ENCODE measurements at places on chromosomes 3 and 15. TPM values are rescaled to one million over a fixed set of nuclear protein-coding genes. Genes with fewer than 3 reads are reported as not detected.

DNA sequence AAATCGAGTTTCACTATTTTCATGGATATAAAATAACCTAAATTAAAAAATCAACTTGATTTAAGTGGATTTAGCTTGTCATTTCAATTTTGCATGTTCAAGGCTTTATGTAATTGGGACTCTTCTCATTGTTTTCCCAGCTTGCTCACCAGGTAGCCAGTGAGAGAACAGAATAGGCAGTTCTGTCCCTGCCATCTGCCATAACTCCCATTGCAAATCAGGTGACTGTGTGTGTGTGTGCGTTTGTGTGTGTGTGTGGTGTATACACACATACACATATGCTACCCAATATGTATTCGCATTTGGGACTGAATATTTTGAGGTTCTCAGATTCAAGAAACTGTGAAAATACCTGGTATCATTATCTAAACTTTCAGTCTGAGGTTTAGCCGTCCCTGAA, 1069.8 kb downstream of the IGSF11 start:
- H3K27ac ChIP-seq = no peak overlapping the region
- no peak for DNase-seq
- no peak overlapping the region for H3K4me3 ChIP-seq
- no peaks in the 10 kb centered on the region for H3K4me1 ChIP-seq
- H3K27me3 ChIP-seq = no peaks in the 10 kb centered on the region

- no peaks in the 10 kb centered on the region for H3K36me3 ChIP-seq
- no peak for DNase-seq
- H3K27me3 ChIP-seq = no peaks in the 10 kb centered on the region
- no peak overlapping the region for H3K27ac ChIP-seq
- H3K4me3 ChIP-seq = no peak overlapping the region
Measured at GRCh38 chr3:47464588-47464987, 11.2 kb downstream of the SCAP start.

- H3K4me3 ChIP-seq = no peak overlapping the region
- no peak overlapping the region for H3K27ac ChIP-seq
- no peaks in the 10 kb centered on the region for H3K27me3 ChIP-seq
- DNase-seq = no peak
- no peaks in the 10 kb centered on the region for H3K4me1 ChIP-seq
Measured at GRCh38 chr3:30602946-30603345, 3.5 kb upstream of the TGFBR2 start.

- DNase-seq = no peak
- no peaks in the 10 kb centered on the region for H3K36me3 ChIP-seq
- no peaks in the 10 kb centered on the region for H3K27me3 ChIP-seq
Measured at GRCh38 chr3:62795978-62796657, 79.1 kb downstream of the CADPS start.

- no peaks in the 10 kb centered on the region for H3K36me3 ChIP-seq
- H3K27ac ChIP-seq = no peak overlapping the region
- H3K4me3 ChIP-seq = no peak overlapping the region
- no peaks in the 10 kb centered on the region for H3K4me1 ChIP-seq
Measured at GRCh38 chr3:127354761-127355160, 66.9 kb upstream of the PRR20G start.

DNA sequence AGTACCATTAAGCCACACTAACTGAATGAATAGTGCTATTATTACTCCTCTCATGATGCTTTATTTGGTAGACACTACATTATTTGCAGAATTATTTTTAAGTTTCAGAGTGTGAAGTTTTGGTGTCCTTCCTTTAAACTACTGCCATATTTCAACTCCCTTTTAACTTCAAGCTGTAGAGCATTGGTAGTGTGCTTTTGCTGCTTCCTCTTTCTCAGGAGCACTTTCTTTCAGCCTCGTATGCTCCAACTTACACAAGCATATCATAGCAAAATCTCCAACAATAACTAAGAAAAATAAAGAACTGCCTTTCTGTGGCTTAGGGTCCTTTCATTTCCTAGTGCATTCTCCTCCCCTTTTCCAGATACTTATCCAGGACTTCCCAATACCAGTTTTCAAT, 476.4 kb upstream of the AGTR1 start:
- H3K36me3 ChIP-seq = no peaks in the 10 kb centered on the region
- DNase-seq = no peak
- H3K4me1 ChIP-seq = no peaks in the 10 kb centered on the region
- no peak overlapping the region for H3K4me3 ChIP-seq

DNA sequence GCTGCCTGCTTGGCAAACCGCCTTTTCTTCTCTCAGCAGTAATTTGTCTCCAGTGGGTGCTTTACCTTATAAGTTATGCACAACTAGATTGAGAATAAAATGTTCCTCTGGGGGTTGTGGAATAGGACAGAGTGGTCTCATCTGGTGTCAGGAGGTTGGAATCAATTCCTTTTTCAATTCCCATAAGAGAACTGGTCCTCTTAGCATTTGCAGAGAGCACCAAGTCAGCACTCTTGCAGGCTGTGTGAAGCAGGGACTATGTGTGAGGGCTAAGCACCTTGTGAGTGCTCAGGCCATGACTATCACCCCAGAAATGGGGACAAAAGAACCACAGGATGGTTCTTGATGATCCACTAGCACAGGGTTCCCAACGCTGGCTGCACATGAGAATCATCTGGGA, 163.6 kb upstream of the UMPS start:
- no peak overlapping the region for H3K27ac ChIP-seq
- H3K36me3 ChIP-seq = no peaks in the 10 kb centered on the region
- no peaks in the 10 kb centered on the region for H3K27me3 ChIP-seq
- no peak overlapping the region for H3K4me3 ChIP-seq
- no peaks in the 10 kb centered on the region for H3K4me1 ChIP-seq

GRCh38 chr15:70262171-70262570, 164.5 kb upstream of the TLE3 start:
- H3K4me1 ChIP-seq = peaks cover 7% of the 10 kb centered on the region
- H3K27ac ChIP-seq = no peak overlapping the region
- DNase-seq = no peak
- no peak overlapping the region for H3K4me3 ChIP-seq

GRCh38 chr3:192494174-192494573, 233.2 kb downstream of the FGF12 start:
- H3K27me3 ChIP-seq = no peaks in the 10 kb centered on the region
- H3K27ac ChIP-seq = no peak overlapping the region
- no peak overlapping the region for H3K4me3 ChIP-seq

GRCh38 chr3:23182996-23183513, 20.1 kb upstream of the UBE2E2 start:
- H3K36me3 ChIP-seq = no peaks in the 10 kb centered on the region
- DNase-seq = no peak
- H3K27me3 ChIP-seq = no peaks in the 10 kb centered on the region
- no peak overlapping the region for H3K27ac ChIP-seq
- H3K4me1 ChIP-seq = no peaks in the 10 kb centered on the region

DNA sequence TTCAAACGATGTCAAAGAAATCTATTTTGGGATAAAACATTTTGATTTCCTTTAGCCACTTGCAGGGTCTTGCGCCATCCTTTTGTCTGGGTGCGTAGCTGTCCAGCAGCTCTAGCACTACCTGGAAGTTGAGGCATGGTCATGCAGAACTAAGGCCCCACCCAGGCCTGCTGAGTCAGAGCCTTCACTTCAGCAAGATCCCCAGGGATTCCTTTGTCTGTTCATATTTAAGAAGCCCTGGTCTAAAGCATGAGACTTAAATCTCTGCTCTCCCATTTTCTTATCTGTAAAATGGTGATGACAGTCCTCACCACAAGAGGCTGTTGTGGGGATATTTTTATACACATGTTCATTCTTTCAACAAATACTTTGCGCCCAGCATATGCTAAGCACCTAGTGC, 99.0 kb upstream of the CTDSPL start:
- H3K4me3 ChIP-seq = no peak overlapping the region
- DNase-seq = no peak
- H3K4me1 ChIP-seq = peaks cover 19% of the 10 kb centered on the region

DNA sequence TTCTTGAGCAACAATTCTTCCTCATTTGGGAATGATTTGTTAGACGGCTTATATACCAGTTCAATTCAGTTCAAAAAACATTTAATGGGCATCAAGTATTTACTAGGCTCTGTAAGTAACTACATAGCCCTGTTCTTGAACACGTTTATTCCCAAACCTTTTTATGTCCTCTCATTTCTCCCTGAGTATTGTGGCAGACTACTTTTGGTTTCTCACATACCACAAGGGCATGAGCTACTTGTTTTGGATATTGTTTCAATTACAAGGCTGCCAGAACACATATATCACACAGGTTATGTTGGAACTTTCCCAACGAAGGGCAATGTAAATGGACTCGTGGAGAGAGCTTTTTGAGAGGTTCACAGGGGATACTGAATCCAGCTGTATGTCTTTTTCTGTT, 363.8 kb upstream of the NAALADL2 start:
- H3K36me3 ChIP-seq = no peaks in the 10 kb centered on the region
- no peak overlapping the region for H3K27ac ChIP-seq
- DNase-seq = no peak
- no peak overlapping the region for H3K4me3 ChIP-seq
- peaks cover 3% of the 10 kb centered on the region for H3K4me1 ChIP-seq

- H3K4me3 ChIP-seq = no peak overlapping the region
- H3K36me3 ChIP-seq = no peaks in the 10 kb centered on the region
- peaks cover 21% of the 10 kb centered on the region for H3K4me1 ChIP-seq
- DNase-seq = no peak
- H3K27me3 ChIP-seq = no peaks in the 10 kb centered on the region
Measured at GRCh38 chr3:65564483-65564882, 474.2 kb downstream of the MAGI1 start.

DNA sequence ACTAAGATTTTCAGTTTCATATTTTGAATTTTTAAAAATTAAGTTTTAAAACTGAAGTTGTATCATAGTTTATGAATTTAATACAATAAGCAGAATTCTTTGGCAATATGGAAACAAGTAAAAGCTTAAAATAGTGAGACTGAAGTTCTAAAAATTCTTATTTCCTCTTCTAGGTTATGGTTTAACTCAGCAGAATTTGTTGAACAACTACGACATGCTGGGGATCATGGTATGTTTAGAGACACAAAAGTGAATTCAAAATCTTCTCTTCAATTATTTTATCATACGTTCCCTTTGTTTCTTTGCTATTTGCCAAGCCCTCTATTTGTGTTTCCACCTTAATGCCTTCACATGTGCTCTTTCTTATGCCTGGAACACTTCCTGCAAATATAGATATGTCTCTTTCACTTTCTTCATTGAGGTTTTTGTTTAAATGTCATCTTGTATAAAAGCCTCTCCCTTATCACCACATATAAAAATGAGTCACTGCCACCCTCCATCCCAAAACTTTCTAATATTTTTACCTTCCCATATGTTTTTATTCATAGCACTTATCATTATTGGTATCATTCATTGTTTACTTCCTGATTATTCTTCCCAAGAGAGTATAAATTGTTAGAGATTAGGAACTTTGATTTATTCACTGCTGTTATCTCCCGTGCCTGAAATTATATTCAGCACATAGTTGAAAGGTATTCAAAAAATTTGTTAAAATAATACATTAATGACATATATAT, 6.4 kb downstream of the SUCNR1 start:
- H3K27me3 ChIP-seq = no peaks in the 10 kb centered on the region
- no peaks in the 10 kb centered on the region for H3K36me3 ChIP-seq
- no peak overlapping the region for H3K27ac ChIP-seq
- H3K4me3 ChIP-seq = no peak overlapping the region
- no peak for DNase-seq

DNA sequence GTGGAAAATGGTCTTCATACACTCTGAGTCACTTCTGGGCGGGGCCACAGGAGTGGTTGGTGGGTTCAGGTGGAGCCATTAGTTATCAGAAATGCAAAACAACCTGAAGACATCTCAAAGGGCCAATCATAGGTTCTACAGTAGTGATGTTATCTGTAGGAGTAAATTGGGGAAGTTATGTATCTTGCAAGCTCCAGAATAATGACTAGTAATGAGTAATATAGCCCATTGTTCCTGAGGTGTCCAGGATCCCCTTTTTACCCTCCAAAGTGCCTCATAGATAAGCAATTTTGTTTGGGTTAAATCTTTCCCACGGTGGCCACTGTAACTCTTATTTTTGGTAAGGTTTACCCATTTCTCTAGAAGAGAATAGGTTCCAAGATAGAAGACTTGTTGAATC, 91.7 kb downstream of the PIK3R4 start:
- H3K27me3 ChIP-seq = no peaks in the 10 kb centered on the region
- no peak overlapping the region for H3K4me3 ChIP-seq
- H3K27ac ChIP-seq = no peak overlapping the region
- no peak for DNase-seq

GRCh38 chr3:42846685-42847522, 28.8 kb downstream of the CYP8B1 start:
- peaks cover 18% of the 10 kb centered on the region for H3K4me1 ChIP-seq
- no peaks in the 10 kb centered on the region for H3K27me3 ChIP-seq
- peak overlapping the region; percentile 32 for H3K27ac ChIP-seq
- H3K4me3 ChIP-seq = no peak overlapping the region
- H3K36me3 ChIP-seq = no peaks in the 10 kb centered on the region

The XXYLT1 gene
- total RNA-seq = 2.7 TPM

The POPDC2 gene
- 137 TPM for total RNA-seq

The RTP4 gene
- 0.56 TPM for total RNA-seq

The FGF12 gene
- total RNA-seq = 0.71 TPM

Measured in psoas muscle (tissue), 8 donors.